ENCODE measurements at places on chromosomes 12 and 14.

DNA sequence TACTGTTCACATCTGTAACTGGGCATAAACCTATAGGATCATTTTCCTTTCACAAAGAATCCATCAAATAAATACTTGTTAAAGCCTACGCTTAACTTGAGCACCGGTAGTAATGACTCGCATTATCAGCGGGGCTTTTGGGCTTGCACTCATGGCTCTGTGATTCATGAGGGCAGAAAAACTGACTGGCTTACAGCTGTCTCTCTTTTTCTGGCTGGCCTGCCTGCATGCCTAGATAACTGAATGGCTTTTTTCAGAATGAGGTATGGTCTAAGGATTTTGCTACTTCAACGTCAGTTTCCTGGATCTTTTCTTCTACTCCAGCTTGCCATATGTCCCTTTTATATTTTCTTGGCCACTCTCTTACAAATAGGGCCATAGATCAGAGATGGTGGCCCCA lies 531.1 kb downstream of the NRXN3 start:
- no peak for DNase-seq

DNA sequence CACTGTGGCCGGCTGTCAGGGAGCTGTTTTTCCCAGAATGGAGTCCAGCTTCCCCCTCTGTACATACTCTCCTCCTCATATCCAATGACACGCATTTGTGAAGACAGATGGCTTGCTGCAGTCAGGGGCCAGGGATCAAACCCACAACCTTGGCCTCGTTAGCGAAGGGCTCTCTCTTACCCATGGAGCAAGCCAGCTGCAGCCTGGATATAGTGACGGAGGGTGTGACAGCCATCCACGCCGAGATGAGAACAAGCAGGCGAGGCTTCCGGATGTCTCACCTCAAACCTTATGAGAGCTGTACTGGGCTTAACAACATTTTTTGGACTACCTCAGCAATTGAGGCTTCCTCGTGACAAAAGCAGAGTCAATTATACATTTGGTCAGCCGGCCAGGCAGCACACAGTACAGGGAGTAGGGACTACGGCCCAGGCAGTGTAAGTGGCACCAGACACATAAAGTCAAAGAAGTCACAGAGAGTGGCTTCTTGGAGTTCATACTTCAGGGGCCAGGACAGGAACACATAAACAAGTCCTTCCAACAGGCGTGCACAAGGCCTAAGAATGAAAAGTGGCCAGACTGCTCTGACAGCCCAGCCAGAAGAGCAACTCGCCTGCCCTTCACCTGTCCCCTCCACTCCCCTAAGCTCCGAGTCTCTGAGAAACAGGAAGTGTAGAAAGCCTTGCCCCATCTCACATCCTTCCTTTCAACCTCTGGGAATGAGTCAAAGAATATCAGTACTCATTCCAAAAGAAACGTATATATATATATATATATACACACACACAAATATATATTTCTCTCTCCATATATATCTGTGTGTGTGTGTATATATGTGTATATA lies 115.1 kb downstream of the TTC7B start:
- DNase-seq: peak; percentile 44

DNA sequence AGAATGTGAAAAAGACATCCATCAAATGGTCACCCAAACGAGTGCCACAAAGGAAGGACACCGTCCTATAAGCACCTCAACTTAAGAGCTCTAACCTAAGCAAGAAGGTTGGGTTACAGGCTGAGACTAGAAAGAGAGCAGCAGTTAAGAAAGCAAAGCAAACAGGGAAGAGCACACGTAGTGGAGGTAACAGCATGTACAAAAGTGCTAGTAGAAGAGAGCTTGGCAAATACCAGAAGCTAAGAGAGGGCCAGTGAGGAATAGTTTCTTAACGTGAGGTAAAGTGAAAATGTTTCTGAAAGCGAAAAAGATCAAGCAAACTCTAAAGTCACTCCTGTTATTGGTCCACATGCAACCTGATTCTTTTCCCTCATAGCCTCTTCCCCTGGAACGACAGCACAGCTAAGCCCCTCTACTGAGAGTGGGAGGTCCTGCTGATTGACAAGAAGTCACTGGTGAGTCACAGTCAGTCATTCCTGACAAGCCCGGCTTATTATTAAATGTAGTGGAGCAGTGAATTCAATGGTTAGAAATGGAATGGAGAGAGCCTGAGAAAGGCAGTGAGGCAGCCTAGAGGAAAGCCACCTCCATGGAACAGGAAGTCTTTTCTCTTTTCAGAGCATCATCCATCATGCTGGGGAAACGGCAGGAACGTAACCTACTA lies 204.4 kb downstream of the SLC25A21 start:
- no peak for DNase-seq

DNA sequence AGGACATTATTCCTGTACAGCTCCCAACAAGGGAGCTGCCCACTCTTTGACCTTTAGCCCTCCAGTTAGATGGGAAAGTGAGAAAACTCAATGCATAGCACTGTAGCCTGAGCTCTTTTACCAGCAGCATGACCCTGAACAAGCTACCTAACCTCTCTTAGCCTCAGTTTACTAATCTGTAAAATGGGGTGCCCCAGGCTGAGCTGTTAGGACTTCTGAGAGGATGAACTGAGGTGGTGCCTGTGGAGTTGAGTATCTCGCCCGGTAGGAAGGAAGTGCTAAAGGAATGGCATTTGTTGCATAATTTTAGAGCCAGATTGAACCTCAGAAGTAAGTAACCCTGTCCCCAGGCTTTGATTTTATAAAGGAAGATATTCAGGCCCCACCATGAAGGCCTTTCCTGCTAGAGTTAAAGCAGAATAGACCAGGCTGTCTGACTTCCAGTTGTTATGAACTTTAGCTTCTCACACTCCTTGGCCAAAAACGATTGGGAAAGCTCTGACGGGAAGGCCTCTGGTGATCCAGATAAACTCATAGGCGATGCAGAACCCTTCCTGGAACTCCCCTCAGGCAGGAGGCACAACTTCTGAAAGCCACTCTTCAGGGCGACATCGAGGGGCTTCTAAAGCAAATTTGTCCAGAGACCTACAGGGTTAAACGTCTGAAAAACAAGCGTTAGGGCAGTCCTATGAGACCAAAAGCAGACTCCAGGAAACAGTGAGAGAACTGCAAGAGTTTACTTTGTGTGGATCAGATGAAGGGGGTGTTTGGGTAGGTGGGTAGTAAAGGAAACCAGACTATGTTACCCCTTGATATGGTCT lies 2.5 kb upstream of the SERPINA10 start:
- no peak for DNase-seq

DNA sequence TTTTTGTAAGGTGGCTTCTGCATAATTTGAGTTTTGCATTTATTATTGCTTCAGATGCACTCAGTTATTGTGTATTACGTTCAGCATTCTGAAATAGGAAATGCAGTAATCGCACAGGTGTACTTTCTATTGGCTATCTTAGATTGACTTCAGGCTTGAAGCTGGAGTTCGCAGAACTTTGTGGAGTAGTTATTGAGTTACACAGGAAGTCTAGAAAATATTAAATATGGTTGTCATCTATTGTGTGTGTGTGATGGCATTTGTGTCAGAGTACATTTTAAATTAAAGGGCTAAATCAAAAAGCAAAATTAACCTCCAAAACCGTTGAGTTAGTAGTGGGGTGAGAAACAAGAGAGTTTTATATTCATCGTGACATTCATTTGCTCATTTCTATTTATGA lies 2.7 kb downstream of the ARID2 start:
- peak; percentile 54 for DNase-seq

GRCh38 chr14:68520637-68521556 lies 272.0 kb downstream of the ZFP36L1 start:
- no peak for DNase-seq

DNA sequence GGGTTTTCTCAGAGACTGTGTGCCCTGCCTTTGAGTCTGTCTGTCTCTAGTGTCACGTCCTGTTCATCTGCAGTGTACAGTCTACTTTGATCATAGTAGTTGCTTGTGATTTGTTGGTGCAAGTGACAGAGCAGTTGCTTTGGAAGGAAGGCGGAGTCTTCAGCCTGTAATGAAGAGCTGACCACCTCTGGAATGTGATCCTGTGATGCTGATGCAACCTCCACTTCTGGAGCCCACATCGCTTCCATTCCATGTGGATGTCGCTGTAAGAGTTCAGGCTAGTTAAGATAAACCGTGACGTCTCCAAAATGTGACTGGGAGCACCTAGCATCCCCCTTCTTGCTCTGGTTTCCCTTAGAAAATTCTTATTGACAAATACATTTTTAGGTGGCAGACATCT lies 51.8 kb downstream of the PELI2 start:
- no peak for DNase-seq

DNA sequence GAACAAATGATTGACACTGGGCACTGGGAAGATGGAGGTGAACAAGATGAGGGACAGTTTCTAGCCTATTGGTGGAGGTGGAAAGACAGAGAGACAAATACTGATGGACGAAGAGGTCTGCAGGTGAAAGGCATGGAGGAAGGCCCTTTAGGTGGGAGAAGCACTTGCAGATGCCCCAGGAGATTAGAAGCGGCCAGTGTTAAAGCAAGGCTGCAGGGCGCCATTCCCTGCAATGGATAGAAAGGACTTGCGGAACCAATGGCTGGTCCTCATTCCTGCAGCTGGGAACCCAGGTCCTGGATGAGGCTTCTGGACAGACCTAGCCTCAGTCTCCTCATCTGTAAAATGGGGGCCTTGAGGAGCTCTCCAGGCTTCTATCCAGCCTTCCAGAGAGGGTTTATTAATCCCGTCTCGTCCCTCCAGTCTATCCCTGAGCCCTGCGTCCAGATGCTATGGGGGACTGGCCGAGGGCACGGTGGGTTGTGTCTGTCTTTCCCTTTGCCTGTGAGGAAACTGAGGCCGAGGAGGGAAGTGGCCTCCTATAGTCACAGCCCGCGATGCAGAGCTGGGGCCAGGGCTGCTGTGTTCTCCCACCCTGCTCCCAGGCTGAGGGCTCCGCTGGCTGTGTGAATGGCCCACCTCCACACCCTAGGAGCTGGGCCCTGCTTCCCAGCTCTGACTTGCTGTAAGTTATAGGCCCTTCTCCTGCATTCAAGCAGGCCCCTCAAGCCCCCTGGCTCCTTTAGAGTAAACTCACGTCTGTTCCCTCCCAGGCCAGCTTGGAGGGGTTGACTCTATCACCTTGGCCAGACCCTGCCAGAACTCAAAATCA lies 33.0 kb downstream of the CYP46A1 start:
- DNase-seq: no peak

GRCh38 chr12:2417481-2418160 lies 364.8 kb downstream of the CACNA1C start:
- DNase-seq: no peak

DNA sequence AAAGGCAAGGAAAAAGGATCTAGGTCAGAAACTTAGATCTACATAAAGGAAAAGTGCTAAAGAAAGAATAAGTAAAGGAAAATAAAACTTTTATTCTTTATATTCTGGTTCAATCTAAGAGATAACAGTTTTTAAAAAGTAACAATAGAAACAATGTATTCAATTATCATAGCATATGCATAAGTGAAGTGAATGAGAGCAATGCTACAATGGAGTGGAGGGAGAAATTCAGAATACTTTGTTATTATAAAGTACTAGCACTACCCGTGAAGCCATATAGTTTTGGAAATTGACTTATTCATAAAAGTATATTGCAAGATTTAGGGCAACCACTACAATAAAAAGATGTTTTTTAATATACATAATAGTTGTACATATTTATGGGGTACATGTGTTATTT lies 586.0 kb upstream of the MDGA2 start:
- no peak for DNase-seq

- DNase-seq: no peak
These were observed 220.0 kb downstream of the RASSF9 start for GRCh38 chr12:85616201-85616600.

DNA sequence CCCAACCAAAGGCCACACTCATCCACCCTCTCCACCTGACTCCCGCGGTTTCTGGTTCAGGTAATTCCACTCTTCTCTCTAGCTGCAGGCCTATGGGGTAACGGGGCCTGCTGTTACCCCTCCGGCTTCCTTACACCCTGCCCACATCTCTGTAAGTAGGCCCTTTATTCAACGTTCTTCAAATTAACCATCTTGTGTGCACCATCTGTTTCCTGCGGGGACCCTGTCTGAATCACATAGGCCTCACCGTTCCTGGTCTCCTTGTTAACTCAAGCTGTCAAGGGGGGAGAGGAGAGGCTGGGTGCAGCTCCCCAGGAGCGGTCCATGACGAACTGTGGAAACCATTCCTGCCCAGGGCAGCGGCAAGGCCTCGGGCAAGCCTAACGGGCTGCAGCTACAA lies 9.3 kb upstream of the DLK1 start:
- DNase-seq: peak; percentile 44

- DNase-seq: no peak
These were observed 8.3 kb downstream of the ATP2B1 start for GRCh38 chr12:89700191-89700810.

DNA sequence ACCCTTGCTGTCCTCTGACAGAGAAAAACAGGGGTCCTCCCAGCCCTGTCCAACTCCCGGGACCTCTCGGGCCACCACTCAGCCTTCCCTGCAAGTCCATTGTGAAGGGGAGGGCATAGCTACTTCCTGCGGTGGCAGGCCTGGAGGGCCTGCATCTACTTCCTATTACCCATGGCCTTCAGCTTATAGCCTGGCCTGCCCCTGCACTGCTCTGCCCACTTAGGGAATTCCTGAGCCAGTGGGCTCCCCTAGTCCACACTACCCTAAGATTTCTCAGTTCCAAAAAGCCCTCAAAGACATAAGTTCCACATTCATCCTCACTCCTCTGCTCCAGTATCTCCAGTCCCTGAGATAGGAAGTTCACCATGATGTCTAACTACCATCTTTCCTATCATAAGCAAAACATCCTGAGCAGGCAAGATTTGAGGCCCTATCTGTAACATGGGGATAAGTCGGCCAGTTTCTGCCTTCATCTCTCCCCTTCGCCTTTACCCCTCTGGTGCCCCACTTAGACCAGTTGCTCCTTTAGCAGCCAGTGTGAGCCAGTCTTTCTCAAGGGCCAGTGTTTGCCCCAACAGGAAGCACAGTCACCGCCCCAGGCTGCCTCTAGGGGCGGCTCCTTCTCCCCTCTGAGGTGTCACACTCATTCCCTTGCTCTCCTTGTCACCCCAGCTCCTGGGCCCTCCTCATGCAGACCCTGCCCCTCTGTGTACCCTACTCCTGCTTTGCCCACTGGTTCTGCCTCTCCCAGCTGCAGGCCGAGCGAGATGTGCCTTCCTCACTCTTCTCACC lies 10.9 kb downstream of the HDAC7 start:
- DNase-seq: peak; percentile 88

- no peak for DNase-seq
These were observed 334.3 kb upstream of the FBXO33 start for GRCh38 chr14:39766397-39767000.

- DNase-seq: no peak
These were observed 25.6 kb downstream of the NDUFA12 start for GRCh38 chr12:94977766-94978468.

- DNase-seq: no peak
These were observed 35.1 kb upstream of the LTBP2 start for GRCh38 chr14:74647061-74647677.
